Activated CD8-positive, alpha-beta T cell treated with anti-CD3 and anti-CD28 coated beads, Interleukin-2, amount 10 ng/mL, durations not matched to agents 7 days and 5 days (primary cell): ENCODE measurements at places on chromosomes 7 and 10. TPM values are rescaled to one million over a fixed set of nuclear protein-coding genes. Genes with fewer than 3 reads are reported as not detected.

DNA sequence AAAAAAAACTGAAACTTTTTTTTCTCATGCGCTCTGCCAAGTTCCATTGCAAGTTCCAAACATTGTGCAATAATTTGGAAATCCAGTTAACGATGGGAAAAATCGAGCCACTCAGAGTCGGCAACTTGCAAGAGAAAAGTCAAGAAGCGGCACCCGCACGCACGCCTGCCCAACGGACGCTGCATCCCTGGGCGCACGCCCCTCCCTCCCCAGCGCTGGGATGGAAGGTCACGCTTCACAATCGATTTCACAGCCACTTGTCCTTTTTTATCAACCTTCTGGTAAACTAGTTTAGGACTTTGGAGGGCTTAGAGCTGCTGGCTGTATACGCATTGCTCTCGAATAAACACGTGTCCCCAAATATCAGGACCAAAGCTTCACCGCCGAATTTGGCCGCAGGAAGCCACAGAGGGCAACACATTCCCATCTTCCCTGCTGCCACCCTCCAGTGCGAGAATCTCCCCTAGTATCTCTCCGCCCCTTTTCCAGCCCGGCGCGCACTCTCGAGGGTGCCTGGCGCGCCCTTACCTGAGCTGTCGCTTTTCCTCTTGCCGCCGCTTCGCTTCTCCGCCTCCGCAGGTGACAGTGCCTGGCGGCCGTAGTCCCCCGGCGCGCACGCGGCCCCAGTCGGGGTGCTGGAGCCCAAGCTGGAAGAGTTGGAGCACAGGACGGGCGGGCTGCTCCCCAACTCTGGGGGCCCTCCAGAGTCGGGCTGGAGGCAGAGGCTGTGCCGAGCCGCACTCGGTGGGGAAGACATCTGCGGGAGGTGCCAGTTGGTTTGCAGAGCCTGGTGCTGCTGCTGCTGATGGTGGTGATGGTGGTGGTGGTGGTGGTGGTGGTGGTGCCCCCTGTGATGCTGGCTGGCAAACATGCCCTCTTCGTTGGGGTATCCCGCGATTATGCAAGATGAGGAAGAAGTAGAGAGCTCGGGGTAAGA lies 857 bp downstream of the MEOX2 start:
- no peaks in the 10 kb centered on the region for H3K4me1 ChIP-seq
- H3K27me3 ChIP-seq = peaks cover 33% of the 10 kb centered on the region

- DNase-seq = no peak
- H3K27ac ChIP-seq = no peak overlapping the region
These were observed 113.4 kb upstream of the NOBOX start for GRCh38 chr7:144516729-144517525.

DNA sequence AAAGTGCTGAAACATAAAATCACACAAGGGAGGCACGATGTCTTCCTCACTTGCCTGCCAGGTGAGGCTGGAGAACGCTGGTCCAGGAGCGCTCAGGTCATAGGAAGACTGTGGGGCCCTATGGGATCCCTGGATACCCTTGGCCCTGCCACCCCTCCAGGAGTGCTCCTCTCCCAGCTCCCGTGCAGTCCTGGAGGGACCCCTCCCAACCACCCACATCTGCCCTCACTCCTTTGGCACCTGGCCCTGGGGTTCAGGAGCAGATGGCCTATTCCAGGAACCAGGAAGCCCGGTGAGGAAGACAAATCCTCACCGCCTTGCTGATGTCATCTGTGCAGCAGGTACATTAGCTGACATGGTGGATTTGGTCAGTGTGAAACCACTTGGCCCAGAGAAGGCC lies 3.7 kb upstream of the CXCL12 start:
- no peak overlapping the region for H3K4me3 ChIP-seq
- DNase-seq = no peak
- peaks cover 5% of the 10 kb centered on the region for H3K4me1 ChIP-seq
- H3K27me3 ChIP-seq = peaks cover 21% of the 10 kb centered on the region

GRCh38 chr7:42084263-42084662 lies 152.7 kb downstream of the GLI3 start:
- no peak for DNase-seq
- H3K4me3 ChIP-seq = no peak overlapping the region
- no peak overlapping the region for H3K27ac ChIP-seq
- H3K4me1 ChIP-seq = no peaks in the 10 kb centered on the region
- no peaks in the 10 kb centered on the region for H3K36me3 ChIP-seq

KIF11 gene
- total RNA-seq = 85.2 TPM

DNA sequence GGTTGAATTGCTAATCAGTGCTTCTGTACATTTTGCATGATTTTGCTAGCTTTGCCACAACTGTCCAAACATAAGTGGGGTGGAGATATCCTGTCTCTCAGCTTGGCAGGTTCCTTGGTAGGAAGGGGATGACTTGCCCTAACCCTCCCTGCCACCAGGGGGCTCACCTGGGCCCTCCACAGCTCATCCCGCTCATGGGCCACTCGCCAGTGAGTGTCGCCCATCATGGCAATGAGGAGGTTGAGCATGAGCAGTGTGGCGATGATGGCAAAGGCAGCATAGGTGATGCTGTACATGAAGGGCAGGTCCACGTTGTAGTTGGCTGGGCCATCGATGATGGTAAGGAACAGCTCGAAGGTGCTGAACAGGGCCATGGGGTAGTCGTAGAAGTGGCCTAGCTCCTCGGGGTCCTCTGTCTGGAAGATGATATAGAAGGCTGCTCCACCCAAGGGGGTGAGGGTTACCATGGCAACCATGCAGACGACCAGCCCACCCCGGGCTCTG lies 12.2 kb downstream of the TRPV6 start:
- peak; percentile 45 for DNase-seq
- H3K4me1 ChIP-seq = no peaks in the 10 kb centered on the region
- no peak overlapping the region for H3K27ac ChIP-seq
- H3K4me3 ChIP-seq = no peak overlapping the region
- H3K36me3 ChIP-seq = no peaks in the 10 kb centered on the region
- H3K27me3 ChIP-seq = no peaks in the 10 kb centered on the region

DNA sequence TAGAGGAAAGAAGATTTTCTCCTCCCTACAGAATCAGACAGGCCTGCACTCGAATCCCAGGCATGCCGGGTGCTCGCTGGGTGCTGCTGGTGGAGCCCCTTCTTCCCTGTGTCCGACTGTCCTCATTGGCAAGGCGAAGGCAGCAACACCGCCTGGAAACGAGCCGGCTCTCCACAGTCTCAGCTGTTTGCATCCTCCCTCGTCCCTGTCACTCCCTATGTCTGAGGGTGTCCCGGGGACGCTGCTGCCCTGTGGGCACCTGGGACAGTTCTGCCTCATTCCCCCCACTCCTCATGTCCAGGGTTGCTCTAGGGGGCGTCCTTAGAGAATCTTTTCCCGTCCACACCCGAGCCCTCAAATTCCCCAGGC lies 31.6 kb upstream of the TMEM72 start:
- H3K4me3 ChIP-seq = peak overlapping the region; percentile 74
- no peak for DNase-seq

SLC26A5 gene
- total RNA-seq = not detected

TMEM229A gene
- not detected for total RNA-seq

GRCh38 chr7:41116817-41117216 lies 586.1 kb downstream of the INHBA start:
- H3K27me3 ChIP-seq = no peaks in the 10 kb centered on the region
- H3K4me3 ChIP-seq = no peak overlapping the region
- DNase-seq = no peak
- H3K27ac ChIP-seq = no peak overlapping the region

UBE2H gene
- total RNA-seq = 33.3 TPM

DNA sequence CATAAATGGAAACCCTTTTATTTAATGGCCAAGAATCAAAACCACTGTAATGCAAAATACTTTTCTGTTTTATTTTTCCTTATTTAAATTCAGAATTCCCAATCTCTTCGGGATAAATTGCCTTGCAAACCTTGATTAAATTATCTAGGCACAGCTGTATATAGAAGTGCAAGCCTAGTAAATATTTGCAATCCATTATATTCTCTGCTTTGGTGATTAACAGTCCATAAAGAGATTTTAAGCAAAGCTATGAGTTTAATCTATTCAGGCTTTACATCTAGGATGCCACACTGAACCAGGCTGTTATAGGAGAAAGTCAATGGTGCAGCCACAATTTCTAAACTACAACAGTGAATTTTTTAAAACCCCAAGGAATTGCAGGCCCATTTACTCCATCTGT lies 43.6 kb upstream of the THSD7A start:
- no peaks in the 10 kb centered on the region for H3K27me3 ChIP-seq
- no peak for DNase-seq
- H3K27ac ChIP-seq = no peak overlapping the region
- no peaks in the 10 kb centered on the region for H3K36me3 ChIP-seq
- no peak overlapping the region for H3K4me3 ChIP-seq

TMEM176B gene
- not detected for total RNA-seq

ADIRF gene
- not detected for total RNA-seq

GRCh38 chr10:32049113-32049512 lies 7.1 kb downstream of the KIF5B start:
- H3K4me3 ChIP-seq = no peak overlapping the region
- peaks cover 69% of the 10 kb centered on the region for H3K4me1 ChIP-seq
- DNase-seq = no peak
- H3K27ac ChIP-seq = no peak overlapping the region
- no peaks in the 10 kb centered on the region for H3K27me3 ChIP-seq
